Breast epithelium (tissue), 4 donors: ENCODE measurements at places on chromosomes 12 and 14. TPM values are rescaled to one million over a fixed set of nuclear protein-coding genes. Genes with fewer than 3 reads are reported as not detected.

DNA sequence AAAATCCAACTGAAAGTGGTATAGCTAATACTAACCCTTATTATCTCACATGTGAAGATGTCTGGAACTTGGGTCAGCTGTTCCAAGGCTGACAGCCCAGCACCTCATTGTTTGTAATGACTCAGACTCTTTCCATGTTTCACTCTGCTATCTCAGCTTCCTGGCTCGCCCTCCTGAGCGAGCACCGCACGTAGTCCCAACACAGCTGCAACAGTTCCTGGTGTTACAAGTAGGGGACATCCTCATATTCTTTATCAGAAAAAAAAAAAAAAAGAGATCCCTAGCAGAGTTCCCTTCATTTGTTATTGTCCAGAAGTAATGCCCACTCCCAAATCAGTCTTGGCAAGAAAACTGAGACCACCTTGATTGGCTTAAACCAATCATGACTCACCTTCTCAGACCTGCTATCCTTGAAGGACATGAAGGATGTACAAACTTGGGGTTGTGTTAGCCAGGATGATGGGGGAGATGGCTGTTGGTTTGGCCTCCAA lies 92.5 kb downstream of the ADCK1 start:
- no peak for DNase-seq
- no peak overlapping the region for H3K27ac ChIP-seq
- no peaks in the 10 kb centered on the region for H3K27me3 ChIP-seq
- H3K4me1 ChIP-seq = no peaks in the 10 kb centered on the region

GRCh38 chr12:119176267-119177055 lies 2.3 kb upstream of the HSPB8 start:
- no peaks in the 10 kb centered on the region for H3K36me3 ChIP-seq
- H3K27ac ChIP-seq = peak overlapping the region; percentile 77
- peaks cover 4% of the 10 kb centered on the region for H3K4me1 ChIP-seq
- peak; percentile 85 for DNase-seq
- H3K27me3 ChIP-seq = no peaks in the 10 kb centered on the region

- H3K4me1 ChIP-seq = no peaks in the 10 kb centered on the region
- H3K36me3 ChIP-seq = no peaks in the 10 kb centered on the region
- no peak overlapping the region for H3K4me3 ChIP-seq
- H3K27me3 ChIP-seq = no peaks in the 10 kb centered on the region
Observed at GRCh38 chr14:65222440-65222858, 120.1 kb upstream of the MAX start.

- no peak overlapping the region for H3K4me3 ChIP-seq
- H3K27ac ChIP-seq = no peak overlapping the region
- no peaks in the 10 kb centered on the region for H3K4me1 ChIP-seq
- no peak for DNase-seq
- no peaks in the 10 kb centered on the region for H3K36me3 ChIP-seq
Observed at GRCh38 chr12:113850309-113851056, 115.6 kb downstream of the RBM19 start.

- H3K4me1 ChIP-seq = no peaks in the 10 kb centered on the region
- no peaks in the 10 kb centered on the region for H3K36me3 ChIP-seq
Observed at GRCh38 chr14:78446807-78447206, 276.6 kb downstream of the NRXN3 start.

GRCh38 chr12:80838708-80839107 lies 99.0 kb downstream of the LIN7A start:
- DNase-seq = no peak
- H3K27me3 ChIP-seq = no peaks in the 10 kb centered on the region
- no peak overlapping the region for H3K4me3 ChIP-seq
- no peak overlapping the region for H3K27ac ChIP-seq
- H3K4me1 ChIP-seq = no peaks in the 10 kb centered on the region
- H3K36me3 ChIP-seq = no peaks in the 10 kb centered on the region

- H3K4me1 ChIP-seq = no peaks in the 10 kb centered on the region
- DNase-seq = peak; percentile 42
- no peaks in the 10 kb centered on the region for H3K36me3 ChIP-seq
- peak overlapping the region; percentile 40 for H3K27ac ChIP-seq
- H3K4me3 ChIP-seq = no peak overlapping the region
Observed at GRCh38 chr12:109744986-109745942, 31.6 kb downstream of the FAM222A start.

GRCh38 chr14:45185100-45185814 lies 49.5 kb downstream of the FANCM start:
- H3K36me3 ChIP-seq = no peaks in the 10 kb centered on the region
- no peak for DNase-seq
- H3K4me3 ChIP-seq = no peak overlapping the region
- no peak overlapping the region for H3K27ac ChIP-seq
- H3K4me1 ChIP-seq = no peaks in the 10 kb centered on the region
- no peaks in the 10 kb centered on the region for H3K27me3 ChIP-seq

- H3K27me3 ChIP-seq = no peaks in the 10 kb centered on the region
- H3K4me1 ChIP-seq = no peaks in the 10 kb centered on the region
- no peak overlapping the region for H3K4me3 ChIP-seq
- DNase-seq = no peak
- no peaks in the 10 kb centered on the region for H3K36me3 ChIP-seq
Observed at GRCh38 chr12:2246358-2246757, 193.6 kb downstream of the CACNA1C start.

DNA sequence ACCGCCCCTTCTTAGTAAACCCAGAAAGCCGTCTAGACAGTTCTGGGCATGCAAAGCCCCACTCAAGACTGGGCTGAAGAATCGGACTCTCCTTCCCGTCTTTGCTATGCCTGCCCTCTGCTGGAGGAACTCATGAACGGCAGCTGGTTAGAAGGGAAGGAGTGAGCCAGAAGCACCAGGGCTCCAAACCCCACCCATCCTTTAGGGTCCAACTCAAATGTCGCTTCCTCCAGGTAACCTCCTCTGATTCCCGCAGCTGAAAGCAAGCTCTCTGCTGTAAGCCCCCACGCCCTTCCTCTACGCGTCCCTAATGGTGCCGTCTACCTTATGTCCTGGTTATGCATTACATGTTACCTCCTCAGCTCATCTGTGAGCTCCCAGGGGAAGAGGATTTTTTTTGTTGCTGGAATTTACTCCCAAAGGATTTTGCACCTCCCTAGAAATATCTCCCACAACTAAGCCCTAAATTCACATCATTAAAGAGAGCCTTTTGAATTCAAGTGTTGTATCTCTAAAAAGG lies 59.0 kb upstream of the SCN8A start:
- no peaks in the 10 kb centered on the region for H3K36me3 ChIP-seq
- H3K4me3 ChIP-seq = no peak overlapping the region
- H3K27me3 ChIP-seq = peaks cover 3% of the 10 kb centered on the region
- DNase-seq = peak; percentile 50

GRCh38 chr12:128818065-128819022 lies 5.4 kb downstream of the SLC15A4 start:
- no peaks in the 10 kb centered on the region for H3K27me3 ChIP-seq
- no peak for DNase-seq
- peaks cover 12% of the 10 kb centered on the region for H3K4me1 ChIP-seq
- no peak overlapping the region for H3K4me3 ChIP-seq

DEGS2 gene
- total RNA-seq = 12.0 TPM

BEGAIN gene
- total RNA-seq = 0.64 TPM

CCDC85C gene
- total RNA-seq = 4.3 TPM

TSPAN11 gene
- total RNA-seq = 1.3 TPM
